Activated gamma-delta T cell (primary cell): ENCODE measurements at places on chromosomes 11 and 22.

- DNase-seq: peak; percentile 52
Measured at GRCh38 chr22:44735518-44736428, 16.6 kb upstream of the ARHGAP8 start.

GRCh38 chr11:95149651-95150364 is 60.2 kb downstream of the ENDOD1 start:
- no peak for DNase-seq

GRCh38 chr11:65211293-65212105 is 29.8 kb downstream of the CAPN1 start:
- DNase-seq: no peak

DNA sequence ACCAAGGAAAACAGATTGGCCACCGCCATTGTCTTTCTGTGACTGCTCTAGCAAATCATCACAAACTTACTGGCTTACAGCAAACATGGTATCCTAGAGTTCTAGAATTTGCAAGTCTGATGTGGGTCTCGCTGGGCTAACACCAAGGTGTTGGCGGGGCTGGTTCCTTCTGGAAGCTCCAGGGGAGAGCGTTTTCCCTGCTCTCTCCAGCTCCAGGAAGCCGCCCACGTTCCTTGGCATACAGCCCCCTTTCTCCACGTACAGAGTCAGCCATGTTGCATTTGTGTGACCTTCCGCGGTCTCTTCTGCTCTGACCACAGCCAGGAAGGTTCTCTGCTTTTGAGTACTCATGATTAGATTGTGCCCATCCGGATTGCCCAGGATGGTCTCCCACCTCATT is 27.5 kb downstream of the TBC1D22A start:
- no peak for DNase-seq

GRCh38 chr11:122157653-122158161 is 41.7 kb upstream of the BLID start:
- DNase-seq: no peak

DNA sequence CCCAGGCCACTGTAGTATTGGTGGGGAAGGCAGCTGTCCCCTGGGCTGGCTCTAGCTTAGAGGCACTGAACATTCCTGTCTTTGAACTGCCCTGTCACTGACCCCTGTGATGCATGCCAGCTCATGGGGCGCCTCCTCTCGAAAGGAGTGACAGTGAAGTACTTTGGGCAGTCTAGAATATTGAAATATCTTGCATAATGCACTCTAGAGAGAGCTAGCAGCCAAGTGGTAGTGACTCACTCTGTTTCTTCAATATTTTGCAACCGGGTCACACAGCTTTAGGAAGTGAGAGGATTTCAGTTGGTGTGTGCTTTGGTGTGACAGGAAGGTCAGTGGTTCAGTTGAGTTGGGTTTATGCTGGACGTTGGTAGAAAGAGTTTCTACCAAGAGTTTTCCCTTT is 35.5 kb upstream of the ST14 start:
- DNase-seq: no peak
